Right renal pelvis (tissue), 4 donors: ENCODE measurements at places on chromosomes 11 and 22.

DNA sequence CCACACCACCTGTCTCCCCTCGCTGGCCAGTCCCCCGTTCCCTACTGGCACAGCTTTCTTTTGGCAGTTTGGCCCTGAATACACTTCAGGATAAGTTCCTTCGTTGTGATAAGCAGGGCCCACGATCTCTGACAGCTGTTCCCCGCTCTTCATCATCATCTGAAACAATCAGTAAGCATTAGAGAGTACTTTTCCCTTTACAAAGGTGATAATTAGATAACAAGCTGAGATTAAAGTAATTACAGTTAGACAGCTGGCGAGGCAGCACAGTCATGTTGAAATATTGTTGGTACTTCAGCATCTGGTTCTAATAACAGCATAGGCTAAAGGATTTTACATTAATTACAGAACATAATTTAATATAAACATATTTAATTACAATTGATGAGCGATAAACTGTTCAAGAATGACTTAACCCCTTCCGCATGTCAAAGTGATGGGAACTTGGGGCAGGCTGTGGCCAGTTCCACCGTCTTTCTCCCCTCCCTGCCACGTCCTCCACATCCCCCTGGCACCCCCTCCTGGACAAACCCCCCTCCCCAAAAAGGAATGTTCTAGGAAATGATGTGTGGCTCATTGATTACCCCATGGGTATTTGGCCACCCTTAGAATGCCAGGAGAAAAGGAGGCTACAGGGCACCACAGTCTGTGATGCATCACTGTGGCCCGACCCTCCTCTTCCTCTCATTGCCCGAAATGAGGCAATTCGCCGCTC is 134.9 kb downstream of the RCN1 start:
- no peak for DNase-seq

DNA sequence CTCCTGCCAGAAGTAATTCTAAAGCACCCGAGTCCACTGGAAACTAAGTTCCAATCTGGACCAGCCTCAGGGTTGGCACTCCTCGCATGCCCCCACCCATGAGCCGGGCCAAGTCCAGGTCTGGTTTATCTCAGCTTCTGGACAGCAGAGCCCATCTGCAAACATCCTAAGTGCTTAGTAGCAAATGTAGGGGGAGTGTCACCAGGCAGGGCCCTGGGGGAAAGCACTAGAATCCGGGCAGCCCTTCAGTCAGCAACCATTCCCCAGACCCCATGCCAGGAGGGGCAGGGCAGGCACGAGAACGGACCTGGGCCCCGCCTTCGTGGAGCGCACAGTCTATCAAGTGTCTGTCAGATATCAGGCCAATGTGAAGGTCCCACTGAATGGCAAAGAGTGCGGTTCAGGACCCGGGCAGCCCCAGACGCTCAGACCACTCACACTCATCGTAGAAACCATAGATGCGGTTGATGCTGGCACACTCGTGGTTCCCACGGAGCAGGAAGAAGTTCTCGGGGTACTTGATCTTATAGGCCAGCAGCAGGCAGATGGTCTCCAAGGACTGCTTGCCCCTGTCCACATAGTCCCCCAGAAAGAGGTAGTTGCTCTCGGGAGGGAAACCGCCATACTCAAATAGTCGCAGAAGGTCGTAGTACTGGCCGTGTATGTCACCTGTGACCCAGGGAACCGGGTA is 1.3 kb downstream of the PPP1CA start:
- DNase-seq = no peak

DNA sequence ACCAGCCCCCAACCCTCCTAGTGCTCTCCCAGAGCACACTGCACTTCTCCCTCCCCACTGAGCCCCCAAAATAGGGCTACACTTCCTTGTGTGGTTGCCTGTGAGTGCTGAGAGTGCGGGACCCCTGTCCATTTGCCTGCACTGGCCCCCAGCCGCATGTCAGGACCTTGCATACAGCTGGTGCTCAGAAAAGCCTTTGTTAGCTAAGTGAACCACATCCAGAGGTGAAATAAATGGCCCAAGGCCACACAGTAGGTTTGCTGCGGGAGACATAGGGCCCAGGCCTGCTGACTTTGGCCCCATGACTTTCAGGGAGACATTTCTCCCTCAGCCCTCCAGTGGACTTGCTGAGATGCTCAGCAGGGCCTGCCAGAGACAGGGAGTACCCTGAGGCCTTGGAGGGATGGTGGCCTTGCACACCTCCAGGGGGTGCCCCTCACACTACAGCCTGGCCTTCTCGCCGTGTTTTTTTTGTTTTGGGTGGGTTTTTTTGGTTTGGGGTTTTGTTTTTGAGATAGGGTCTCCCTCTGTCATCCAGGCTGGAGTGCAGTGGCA is 10.2 kb downstream of the SSTR3 start:
- DNase-seq = no peak

DNA sequence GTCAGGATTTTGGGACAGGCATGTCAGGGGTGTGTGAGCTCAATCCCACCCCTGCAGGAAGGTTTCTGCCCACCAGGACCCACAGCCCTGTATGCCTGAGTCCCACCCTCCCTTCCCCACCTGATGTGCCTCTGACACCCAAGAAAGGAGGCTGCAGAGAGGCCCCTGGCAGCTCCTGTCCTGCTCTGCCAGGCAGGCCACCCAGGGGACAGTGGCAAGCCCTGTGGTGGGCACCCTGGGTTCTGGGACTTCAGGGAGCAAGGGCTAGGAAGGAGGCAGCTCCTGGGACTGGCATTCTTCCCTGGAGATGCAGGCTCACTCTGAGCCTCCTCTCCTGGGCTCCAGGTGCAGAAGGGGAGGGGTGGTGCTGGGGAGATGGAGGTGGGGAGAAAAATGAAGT is 234.5 kb upstream of the B3GAT1 start:
- no peak for DNase-seq

DNA sequence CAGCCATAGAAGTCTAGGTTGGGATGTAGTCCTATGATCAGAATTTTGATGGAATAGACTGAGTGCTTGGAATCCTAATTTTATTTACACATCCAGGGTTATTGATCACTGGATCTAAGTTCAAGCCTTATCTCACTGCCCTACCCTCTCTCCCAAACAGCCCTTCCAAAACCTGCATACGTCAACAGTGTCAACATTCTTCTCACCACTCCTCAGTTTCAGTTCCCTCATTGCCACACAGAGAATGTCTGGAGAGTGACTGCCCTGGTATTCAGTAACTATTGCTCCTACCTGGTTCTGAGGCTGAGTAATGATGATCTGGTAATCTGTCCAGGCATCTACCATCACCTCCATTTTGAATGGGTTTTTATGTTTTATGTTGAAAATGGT is 60.0 kb downstream of the GLYATL1 start:
- no peak for DNase-seq

- DNase-seq = no peak
Measured at GRCh38 chr11:126863294-126863997, 137.1 kb downstream of the KIRREL3 start.

GRCh38 chr22:48478124-48478523 is 1349.5 kb downstream of the BRD1 start:
- DNase-seq = no peak

DNA sequence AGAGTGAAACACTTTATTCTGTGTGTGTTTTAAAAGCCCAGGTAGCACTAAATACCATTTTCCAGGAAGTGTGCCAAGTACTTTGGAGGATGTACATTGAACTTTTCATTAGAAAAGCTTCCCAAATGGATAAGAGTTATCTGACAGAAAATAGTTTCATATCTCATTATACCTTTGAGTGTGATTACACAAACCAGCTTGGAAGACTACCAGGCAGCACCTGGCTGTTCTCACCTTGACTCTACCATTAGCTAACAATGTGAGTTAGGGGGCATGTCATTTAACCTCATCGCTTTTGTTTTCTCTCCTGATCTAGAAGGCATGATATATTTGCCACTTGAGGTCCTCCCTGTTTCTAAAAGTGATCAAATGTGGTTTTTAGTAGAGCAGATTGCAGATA is 50.2 kb downstream of the GRM5 start:
- DNase-seq = no peak

DNA sequence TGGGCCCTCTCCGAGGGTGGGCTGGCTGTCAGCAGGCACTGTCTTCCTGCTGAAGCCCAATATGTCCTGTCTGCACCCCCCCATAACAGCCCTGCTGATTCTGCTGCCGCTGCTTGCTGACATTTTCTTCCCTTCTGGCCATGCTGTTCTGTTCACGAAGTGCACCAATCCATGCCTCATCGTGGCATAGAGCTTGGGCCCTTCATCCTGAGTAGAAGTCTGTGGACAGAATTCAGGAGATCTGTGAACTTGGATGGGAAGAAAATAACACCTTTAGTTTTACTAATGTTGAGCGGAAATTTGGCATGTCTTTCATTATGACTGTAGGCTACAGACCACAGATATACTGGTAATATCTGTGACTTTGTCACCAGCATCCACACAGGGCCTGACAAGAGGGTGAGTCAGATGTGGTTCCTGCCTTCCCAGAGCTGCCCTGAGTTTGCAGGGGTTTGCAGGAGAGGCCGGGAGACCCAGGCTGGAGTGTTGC is 14.1 kb upstream of the KIAA0930 start:
- no peak for DNase-seq

DNA sequence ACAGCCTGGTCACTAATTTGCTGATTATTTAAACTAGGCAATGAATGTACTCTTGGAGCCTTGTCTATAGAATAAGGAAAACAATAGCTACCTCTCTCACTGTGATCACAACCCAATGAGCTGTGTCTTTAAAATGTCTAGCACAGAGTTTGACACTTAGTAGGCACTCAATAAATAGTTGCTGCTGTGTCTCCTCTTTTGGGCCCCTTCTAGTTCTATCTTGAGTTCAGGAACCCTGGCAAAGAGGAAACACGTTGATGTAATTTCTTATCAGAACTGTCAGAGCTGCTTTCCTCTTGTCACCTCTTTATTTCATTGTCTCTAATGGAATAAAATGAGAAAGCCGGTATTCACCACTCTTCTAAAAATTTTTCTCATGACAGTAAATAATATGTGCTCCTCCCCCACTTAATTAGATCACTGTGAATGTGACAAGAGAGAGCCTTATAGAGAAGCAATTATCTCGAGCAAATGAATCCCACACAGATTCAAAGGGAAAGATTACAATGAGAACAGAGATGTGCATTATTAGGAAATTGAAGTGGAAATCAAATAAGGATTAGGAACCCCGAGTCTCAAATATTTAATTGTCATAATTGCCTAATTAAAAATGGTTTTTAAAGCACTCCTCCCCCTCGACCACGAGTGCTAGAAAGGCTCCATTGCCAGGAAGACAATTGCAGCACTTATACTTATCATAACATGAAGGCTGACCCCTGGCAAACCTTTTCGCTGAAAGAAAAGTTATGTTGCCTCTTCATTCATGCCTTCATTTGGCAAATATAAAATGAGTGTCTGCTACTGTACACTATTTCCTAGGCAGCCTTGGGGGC is 175.0 kb upstream of the BDNF start:
- DNase-seq = no peak

DNA sequence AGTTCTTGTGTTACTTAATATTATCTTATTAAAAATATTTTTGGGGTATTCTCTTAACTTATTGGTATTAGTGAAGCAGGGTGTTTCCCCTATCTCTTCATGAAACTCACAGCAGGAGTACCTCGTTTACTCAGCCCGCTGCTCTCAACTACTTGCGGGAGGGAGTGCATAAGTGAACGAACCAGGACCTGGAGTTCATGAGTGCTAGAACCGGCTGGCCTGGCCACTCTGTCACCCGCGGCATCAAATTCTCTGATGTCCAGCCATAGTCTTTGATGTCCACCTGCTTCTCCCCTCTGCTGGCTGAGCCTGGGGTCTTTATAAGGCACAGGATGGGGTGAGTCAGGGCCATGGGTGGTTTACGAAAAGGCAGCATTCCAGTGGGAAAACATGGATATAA is 216.7 kb upstream of the ANO5 start:
- DNase-seq = no peak

- no peak for DNase-seq
Measured at GRCh38 chr11:108965306-108966001, 300.6 kb downstream of the DDX10 start.

DNA sequence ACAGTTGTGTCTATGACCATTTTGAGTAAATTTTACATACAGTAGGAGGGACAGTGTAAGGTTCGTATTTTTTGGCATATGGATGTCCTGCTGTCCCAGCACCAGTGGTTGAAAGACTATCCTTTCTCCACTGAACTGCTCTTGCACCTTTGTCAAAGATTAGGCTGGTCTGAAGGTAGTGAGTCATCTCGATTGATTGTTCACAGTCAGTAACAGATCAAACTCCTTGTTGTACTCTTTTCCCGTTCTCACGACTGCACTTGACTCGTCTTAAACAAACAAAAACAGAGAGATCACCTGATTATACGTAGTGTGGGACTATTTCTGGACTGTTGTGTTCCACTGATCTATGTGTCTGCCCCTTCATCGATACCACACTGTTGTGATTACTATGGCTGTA is 77.1 kb downstream of the DGCR2 start:
- no peak for DNase-seq

- no peak for DNase-seq
Measured at GRCh38 chr11:121958323-121958970, 157.6 kb downstream of the BLID start.

GRCh38 chr22:30373331-30374325 is 13.6 kb downstream of the RNF215 start:
- DNase-seq = no peak

DNA sequence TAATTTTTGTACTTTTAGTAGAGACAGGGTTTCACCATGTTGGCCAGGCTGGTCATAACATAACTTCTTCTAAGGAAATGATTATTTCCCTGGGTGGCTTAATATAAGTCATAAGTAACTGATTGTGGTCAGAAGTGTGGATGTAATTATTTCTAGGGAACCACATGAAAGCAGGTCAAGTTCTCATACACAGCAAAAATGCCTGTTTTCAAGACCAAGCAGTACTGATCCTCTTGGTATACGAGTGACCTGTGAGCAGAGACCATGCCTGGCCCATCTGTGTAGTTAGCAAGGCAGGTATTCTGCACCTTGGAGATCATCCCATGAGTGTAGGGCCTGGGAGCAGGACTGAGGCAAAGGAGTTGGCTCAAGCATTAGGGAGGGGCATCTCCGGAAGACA is 32.5 kb upstream of the NUCB2 start:
- DNase-seq = no peak

GRCh38 chr11:116052603-116053547 is 548.7 kb upstream of the CADM1 start:
- no peak for DNase-seq

DNA sequence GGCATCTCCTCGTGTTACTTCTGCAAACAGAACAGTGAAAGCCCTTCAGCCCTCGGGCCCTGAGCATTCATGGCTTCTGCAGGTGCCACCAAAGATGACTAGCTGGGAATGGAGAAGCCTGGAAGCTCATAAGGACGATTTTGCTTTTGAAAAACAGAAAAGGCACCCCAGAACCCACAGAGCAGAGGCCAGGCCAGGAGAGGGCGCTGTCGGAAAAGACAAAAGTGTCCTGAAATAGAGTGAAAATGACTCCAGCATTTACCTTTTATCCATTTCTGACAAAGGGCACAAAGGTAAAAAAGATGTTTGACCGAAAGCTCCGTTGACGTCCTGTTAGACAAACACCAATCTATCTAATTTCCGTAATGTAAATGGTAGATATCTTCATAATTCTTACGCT is 37.6 kb downstream of the ZNF195 start:
- DNase-seq = peak; percentile 12
